RWPE1 (cell line): ENCODE measurements at places on chromosomes 6 and 20.
A peak's percentile ranks its signal among the peaks of the same experiment; 100 is the strongest.

DNA sequence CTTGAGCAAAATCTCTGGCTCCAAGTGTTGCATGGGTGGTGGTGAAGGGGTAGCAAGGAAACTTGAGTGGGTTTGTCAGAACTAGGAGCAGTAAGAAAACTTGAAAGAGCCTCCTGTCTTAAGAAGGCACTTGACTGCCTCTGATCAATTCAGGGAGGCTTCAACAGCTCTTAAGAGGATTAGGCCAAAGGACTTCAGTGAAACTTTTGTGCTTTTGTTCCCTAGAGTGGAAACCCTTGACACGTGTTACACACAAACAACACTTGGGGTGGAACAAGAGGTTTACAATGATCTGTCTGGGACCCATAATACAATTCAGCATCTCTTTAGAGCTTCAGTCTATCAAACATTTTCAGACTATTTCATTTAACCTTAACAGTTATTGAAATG, 80.1 kb upstream of the ARMC2 start:
- no peak for DNase-seq

DNA sequence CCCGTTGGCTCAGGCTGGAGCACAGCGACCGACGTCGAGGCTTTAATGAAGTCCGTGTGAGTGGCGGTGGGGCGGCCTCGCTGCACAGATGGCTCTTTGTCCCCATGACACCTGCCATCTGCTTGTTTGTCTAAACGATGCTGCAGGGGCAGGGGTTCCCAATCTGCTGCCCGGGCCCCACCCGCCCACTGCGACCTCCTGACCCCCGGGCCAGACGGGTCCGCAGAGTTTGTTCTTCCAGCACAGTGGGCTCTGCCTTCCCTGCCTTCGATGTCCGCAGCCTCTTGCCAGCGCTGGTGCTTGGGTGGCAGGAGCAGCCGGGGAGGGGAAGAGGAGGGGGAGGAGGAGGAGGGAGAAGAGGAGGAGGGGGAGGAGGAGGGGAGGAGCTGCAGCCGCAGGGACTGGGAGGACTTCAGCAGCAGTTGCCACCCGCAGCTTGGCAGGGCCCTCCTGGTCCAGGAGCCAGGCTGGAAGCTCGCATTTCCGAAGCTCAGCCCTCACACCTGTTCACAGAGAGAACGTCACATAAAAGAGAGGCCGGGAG, 210.0 kb downstream of the DLL1 start:
- DNase-seq, result no peak

- peak; percentile 73 for DNase-seq
Measured at GRCh38 chr6:551405-551804, 105.5 kb downstream of the HUS1B start.

- no peak for DNase-seq
Measured at GRCh38 chr6:37155394-37156312, 14.3 kb upstream of the PIM1 start.

DNA sequence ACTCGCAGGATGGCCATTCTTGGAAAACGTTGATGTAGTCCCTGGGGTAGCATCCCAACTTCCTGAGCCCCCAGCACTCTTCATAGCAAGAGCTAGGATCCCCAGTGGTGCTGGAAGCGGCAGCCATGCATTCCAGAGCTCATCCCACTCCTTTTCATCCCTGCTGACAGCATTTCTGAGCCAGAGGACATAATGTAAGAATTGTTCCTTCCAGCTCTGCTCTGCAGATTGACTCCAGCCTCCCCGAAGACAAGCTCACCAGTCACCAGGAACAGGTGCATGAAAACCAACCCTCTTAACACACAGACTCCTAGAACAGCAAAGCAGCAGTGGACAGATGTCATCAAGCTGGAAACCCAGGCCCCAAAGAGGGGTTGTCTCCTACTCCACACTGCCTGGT, 3.8 kb downstream of the SLC13A3 start:
- no peak for DNase-seq

- DNase-seq, result no peak
Measured at GRCh38 chr6:24690593-24690992, 23.7 kb downstream of the ACOT13 start.

GRCh38 chr6:112773187-112773586, 426.1 kb downstream of the RFPL4B start:
- no peak for DNase-seq

GRCh38 chr6:47423079-47423478, 54.5 kb upstream of the CD2AP start:
- no peak for DNase-seq

- DNase-seq, result peak; percentile 68
Measured at GRCh38 chr6:149082320-149082719, 235.2 kb upstream of the TAB2 start.

GRCh38 chr6:134623401-134623800, 305.5 kb upstream of the SGK1 start:
- no peak for DNase-seq

DNA sequence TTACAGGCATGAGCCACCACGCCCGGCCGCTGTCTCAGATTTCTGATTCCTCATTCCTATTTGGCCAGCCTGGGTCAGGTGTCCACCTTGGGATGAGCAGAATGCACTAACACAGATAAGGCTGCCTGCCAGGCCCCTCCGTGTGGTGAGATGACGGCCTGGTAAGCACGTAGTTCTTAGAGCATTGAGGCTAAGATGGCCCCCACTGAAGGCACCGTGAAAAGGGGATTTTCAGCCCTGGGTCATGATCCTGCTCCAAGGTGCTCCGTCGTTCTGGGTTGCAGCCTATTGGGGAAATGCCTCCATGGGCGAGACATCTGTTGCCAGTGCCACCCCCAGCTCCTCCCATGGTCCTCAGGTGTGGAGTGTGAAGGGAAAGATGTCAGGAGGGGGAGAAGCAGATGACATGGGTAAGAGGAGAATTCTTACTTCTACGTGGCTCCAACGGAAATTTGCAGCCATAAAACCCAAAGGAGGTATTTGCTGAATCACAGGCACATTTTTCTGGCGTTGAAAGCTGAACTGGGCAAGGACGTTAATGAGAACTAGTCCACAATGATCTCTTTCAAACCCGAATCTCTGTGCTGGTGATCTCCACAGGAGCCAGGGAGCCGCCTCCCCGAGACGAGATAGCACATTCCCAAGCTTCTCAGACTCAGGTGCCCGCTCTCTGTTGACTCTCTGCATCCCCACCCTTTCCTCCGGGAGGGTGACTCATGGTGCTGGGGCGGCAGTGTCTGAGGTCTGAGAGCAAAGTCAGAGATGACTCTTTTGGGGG, 34.0 kb upstream of the BMP6 start:
- peak; percentile 95 for DNase-seq

- DNase-seq, result no peak
Measured at GRCh38 chr6:40794586-40794985, 207.4 kb upstream of the LRFN2 start.

DNA sequence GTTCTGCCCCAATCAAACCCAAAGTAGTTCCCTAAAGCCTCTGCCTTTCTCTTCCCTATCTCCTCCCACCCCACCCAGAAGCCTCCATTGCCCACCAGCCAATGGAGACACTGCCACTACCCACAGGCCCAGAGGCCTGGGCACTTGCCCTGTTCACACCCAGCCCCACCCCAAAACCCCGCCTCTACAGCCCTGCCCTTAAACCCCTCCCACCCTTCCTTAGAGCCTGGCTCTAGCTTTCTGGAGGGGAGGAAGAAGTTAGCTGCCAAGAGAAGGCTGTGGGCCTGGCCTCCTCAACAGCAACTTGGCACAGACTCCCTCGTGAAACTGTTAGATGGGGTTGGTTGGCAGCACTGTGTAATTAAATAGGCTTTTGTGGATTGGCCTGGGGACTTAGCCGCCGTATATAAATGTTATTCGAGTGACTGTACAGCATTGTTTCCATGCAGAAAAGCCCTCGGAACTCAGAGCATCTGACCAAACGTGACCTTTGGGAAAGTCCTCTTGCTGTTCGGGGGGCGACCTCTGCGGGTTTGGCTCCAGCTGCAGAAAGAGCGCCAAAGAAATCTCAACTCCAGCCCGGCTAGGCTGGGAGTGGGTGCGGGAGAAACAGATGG, 31.4 kb downstream of the COL11A2 start:
- DNase-seq, result peak; percentile 68

DNA sequence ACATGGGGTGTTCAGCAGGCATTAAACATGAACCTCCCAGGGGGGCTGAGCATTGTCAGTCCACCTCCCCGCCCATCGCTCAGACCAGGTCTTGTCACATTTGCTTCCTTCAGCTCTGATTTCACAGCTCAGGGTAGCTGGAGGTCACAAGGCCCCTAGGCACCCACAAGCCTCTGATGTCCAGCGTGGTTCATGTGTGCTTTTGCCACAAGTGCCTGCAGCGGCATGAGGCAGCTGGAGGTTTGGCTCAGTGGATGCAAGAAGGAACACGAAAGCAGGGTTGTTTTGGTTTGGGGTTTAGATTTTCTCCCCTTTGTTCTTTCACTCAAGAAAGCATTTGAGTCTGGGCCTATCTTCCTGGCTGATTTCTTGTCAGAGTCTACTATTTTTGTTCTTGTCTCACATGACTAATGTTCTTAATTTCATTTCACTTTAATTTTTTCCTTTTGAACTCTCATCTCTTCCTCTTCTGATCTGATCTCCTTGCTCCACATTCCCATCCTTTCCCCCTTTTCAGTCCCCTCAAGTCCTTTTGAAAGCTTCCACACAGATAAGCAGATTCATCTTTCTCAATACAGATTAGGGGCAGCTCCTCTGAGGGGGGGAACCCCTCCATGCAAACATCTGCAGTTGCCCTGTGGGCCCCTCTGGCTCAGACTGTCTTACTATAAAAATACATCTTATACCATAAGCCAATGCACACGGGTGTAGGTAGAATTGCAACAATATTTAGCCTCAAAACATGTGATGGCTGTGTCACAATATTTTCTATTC, 68.1 kb upstream of the CEP85L start:
- no peak for DNase-seq

GRCh38 chr6:54191461-54191860, 80.2 kb downstream of the MLIP start:
- no peak for DNase-seq
